ENCODE measurements at places on chromosomes 7 and 10.

DNA sequence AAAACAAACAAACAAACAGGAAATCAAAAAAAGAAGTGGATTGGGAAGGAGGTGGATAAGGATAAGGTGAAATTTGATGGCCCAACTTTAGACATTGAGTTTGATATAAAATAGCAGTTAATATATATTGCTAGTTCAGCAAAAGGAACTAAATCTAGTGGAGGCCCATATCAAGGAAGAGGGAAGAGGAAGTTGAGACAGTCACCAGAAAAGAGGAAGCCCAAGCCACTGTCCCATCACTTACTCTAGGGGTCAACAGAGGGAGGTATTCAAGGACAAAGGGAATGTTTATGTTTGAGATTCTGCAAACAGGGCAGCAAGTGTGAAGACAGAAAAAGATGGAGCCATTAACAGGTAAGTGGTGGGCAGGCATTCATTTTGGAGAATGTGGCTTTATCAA, 3.7 kb downstream of the LAMTOR4 start:
- no peak for DNase-seq

GRCh38 chr10:84333864-84334451, 5.6 kb downstream of the CCSER2 start:
- peak; percentile 70 for DNase-seq

DNA sequence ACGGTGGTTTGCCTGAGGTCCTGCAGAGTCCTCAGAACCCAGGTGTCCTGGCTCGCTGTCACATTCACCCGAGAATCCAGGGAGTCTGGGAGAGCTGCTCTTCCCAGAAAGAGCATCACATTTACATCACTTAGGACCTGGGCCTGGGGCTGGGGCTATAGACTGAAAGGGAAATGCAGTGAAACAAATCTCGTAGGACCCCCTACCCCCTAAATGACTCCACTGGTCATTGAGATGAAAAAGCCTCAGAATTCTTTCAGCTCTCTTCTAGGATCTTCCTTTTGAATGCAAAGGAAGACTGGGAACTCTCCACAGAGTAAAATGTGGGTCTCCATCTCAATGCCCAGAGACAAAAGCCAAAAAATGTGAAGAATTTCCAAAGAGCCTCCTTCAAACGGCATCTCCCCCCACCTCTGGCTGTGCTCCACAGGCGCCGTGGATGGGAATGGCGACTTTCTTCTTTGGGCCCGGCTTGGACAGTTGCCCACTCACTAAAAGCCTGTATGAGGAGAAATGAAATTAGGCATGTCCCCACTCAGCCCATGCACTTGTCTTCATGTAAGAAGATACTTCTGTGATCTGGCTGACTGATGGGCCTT, 49.0 kb upstream of the PODXL start:
- DNase-seq: no peak

DNA sequence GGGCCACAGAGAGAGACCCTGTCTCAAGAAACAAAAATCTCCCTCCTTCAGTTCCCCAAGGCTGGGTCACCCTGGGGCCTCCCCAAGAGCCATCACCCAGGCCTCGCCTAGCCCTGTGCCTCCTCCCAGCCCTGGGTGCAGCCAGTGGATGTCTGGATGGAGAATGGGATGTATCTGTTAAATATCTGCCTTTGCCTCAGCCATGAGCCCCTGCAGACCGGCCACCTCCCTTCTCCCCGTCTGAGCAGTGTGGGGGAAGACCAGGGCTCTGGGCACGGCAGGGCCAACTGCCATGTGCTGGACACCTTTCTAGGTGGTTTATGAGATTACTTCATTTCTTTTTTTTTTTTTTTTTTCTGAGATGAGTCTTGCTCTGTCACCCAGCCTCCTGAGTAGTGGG, 10.0 kb downstream of the ARPC1B start:
- DNase-seq: no peak

DNA sequence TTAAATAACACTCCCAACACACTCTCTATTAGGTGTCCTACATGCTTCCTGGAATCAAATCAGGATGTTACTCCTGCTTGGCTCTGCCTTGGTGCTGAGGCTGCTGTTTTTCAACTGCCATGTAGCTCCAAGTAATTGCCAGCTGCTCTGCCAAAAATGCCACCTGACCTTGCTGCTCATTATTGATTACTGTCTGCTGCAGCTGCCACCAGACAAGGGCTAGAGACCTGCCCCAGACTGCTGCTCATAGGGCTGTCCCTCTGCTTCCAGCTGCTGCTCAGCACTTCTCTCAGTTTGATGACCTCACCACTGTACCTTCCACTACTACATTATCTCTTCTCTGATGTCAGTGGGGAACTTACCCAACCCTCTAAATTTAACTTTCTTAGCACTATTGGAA, 102.5 kb downstream of the PCLO start:
- DNase-seq: no peak

DNA sequence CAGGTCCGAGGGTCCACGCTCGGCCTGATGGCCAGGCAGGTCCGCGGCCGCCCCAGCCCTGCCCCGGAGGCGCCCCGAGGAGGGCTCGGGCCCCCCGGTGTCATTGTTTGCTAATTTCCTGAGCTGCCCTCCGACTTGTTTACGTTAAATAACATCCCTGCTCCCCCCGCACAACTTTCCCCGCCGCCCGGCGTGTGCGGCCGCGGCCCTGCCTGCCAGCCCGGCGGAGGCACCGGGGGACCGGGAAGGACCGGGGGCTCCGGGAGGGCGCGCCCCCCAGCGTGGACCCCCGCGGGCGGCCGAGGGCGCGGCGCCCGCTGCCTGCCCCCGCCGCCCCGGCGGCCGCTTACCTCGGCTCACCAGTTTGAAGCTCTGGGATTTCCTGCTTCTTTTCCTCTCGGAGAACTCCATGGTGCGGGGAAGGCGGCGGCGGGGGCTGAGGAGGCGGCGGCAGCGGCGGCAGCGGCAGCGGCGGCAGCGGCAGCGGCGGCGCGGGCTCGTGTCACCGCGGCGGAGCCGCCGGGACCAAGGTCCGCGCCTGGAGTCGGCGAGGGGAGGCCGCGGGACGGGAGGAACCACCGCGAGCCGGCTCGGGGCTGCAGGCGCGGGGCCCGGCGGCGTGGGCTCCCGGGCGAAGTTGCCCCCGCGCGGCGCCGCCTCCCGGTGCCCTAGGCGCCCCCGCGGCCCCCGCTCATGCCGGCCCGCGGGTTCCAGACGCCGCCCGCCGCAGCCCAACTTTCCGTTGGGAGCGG, 515 bp downstream of the BEND7 start:
- no peak for DNase-seq

- DNase-seq: no peak
Measured at GRCh38 chr10:80436446-80437098, 17.5 kb upstream of the TSPAN14 start.

DNA sequence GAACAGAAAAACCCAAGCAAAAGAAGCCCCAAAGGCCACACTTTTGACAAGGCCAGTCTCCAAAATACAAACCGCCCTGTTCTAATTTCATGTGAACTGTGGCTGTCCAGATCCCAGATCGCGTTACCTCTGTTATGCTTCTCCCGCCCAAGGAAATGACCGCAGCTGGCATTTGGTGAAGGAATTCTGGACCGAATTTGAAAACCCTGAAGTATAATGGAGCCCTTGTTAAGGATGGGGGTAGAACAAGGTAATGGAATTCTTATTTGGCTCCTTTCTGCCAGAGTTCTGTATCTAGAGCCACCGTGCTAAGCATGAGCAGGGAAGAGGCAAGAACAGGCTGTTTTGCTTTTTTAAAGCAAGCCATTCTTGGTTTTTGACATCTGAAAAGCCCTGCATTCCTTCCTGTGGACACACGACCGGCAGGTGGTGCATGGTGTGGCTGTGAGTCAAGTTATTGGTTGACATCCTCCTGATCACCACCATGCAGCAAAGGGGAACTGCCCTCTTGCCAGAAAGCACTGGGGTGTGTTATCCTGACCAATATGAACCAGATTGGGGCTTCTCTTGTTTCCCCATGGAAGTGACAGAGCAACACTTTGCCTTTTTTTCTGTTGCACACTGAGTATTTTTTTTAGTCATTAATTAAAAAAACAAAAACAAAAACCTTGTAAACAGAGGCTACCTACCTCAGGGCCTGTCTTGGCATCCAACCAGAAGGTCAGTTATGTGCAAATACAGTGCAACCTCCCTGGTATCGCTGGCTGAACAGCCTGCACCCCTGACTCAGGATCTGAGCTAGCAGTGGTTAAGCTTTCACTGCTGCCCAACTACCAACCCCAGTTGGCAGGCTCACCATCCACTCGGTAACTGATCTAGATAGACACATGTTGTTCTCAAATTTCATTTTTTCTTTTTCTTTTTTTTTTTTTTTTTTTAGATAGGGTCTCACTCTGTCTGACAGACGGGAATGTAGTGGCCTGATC, 14.2 kb downstream of the UCMA start:
- no peak for DNase-seq

DNA sequence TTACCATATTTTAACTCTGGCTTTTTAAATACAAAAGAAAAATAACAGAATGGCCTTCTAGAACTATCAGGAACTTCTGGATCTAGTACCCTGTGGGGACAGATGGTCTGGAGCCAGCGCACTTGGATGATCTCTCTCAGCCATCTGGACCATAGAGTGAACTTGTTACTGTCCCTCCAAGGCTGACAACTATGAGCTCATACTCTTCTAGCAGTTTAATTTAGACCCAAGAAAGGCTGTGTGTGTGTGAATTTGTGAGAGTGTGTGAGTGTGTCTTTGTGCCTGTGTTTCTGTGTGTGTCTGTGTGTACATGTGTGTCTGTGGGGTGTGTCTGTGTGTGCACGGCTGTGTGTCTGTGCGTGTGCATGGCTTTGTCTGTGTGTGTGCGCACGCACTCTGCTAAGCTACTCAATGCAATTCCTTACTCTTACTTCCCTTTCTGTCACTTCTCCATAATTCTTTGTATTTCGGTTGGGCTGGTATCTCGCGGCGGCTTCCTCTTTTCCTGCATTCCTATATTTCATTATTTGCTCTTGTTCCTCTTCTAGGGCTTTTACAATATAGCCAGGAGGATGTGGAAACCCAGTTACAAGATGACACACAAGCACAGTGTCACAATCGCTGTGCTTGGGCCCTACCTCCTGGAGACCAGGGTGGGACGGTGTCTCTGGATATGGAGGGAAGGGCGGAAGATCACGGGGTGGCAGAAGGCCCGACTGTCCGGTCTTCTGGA, 51.9 kb downstream of the IKZF1 start:
- no peak for DNase-seq

- DNase-seq: no peak
Measured at GRCh38 chr7:14024406-14024805, 34.9 kb upstream of the ETV1 start.

DNA sequence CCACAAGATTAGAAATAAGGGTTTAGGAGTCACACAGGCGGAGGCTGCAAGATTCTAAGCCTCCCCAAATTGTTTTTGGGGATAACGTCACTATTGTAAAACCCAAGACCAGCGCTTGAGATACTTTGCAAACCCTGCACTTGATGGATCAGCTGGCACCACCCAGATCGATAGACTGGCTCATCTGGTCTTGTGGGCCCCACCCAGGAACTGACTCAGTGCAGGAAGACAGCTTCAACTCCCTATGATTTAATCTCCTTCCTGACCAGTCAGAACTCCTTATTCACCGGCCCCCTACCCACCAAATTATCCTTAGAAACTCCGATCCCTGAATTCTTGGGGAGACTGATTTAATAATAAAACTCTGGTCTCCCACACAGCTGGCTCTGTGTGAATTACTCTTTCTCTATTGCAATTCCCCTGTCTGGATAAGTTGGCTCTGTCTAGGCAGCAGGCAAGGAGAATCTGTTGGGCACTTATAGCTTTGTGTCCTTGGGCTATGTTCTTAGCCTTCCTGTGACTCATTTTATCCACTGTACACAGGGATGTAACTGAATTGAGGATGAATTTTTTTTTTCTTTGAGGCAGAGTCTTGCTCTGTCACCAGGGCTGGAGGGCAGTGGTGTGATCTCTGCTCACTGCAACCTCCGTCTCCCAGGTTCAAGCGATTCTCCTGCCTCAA, 64.4 kb upstream of the CARD11 start:
- DNase-seq: no peak

GRCh38 chr10:43324876-43325275, 46.6 kb upstream of the FXYD4 start:
- no peak for DNase-seq

DNA sequence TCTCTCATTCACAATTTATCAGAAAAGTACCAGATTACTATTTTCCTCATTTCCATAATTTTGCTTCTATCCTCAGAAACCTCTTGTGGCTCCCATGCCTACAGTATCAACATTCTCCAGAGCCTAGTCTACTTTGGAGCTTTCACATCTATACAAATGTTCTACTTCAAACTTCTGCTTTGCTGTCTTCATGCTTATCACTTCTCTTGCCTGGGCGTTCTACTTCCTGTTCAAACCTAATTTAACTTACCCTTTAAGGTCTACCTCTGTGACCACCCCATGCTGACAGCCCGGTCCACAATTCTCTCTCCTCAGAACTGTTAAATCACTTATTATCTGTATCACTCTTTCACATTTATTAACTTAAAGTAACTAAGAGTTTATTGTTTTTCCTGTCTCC, 6.1 kb upstream of the PTPN12 start:
- no peak for DNase-seq

- no peak for DNase-seq
Measured at GRCh38 chr7:112529521-112529920, 48.7 kb downstream of the LSMEM1 start.

- no peak for DNase-seq
Measured at GRCh38 chr10:123974406-123974805, 82.8 kb upstream of the CPXM2 start.

GRCh38 chr7:101588131-101588935, 40.8 kb downstream of the MYL10 start:
- DNase-seq: no peak
